ENCODE measurements at places on chromosomes 6 and 20.

- no peak for DNase-seq
Observed at GRCh38 chr20:22701679-22702308, 117.4 kb upstream of the FOXA2 start.

DNA sequence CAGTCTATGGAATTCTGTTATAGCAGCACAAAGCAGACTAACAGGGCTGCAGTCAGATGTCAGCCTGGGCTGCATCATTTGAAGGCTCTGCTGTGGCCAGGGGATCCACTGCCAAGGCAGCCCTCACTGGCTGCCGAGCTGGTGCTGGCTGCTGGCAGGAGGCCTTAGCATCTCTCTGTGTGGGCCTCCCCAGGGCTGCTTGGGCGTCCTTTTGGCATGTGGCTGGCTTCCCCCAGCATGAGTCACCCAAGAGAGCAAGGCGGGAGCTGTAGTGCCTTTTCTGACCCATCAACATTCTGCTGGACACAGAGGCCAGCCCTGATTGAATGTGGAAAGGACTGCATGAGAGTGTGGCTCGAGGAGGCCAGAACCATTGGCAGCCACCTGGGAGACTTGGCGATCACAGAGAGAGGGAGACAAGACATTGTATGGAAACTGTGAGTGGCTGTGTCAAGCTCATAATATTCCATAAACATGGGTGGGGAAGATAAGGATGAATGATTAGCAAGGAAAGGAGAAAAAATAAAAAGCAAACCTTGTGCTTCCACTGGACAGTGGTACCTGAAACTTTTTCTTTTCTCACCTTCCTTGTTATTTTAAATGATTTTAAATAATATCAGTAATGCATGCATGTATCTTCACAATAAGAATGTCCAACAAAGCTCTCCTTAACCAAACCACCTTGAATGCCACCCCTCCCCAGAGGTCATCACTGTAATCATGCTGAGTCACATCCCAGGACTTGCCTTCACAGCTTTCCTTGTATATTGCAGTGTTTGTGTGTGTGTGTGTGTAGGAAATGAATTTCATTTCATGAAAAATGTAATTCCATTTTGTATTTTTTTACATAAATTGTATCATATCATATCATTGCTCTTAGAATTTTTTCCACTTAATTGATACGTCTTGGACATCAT lies 55.0 kb upstream of the VSX1 start:
- no peak for DNase-seq

DNA sequence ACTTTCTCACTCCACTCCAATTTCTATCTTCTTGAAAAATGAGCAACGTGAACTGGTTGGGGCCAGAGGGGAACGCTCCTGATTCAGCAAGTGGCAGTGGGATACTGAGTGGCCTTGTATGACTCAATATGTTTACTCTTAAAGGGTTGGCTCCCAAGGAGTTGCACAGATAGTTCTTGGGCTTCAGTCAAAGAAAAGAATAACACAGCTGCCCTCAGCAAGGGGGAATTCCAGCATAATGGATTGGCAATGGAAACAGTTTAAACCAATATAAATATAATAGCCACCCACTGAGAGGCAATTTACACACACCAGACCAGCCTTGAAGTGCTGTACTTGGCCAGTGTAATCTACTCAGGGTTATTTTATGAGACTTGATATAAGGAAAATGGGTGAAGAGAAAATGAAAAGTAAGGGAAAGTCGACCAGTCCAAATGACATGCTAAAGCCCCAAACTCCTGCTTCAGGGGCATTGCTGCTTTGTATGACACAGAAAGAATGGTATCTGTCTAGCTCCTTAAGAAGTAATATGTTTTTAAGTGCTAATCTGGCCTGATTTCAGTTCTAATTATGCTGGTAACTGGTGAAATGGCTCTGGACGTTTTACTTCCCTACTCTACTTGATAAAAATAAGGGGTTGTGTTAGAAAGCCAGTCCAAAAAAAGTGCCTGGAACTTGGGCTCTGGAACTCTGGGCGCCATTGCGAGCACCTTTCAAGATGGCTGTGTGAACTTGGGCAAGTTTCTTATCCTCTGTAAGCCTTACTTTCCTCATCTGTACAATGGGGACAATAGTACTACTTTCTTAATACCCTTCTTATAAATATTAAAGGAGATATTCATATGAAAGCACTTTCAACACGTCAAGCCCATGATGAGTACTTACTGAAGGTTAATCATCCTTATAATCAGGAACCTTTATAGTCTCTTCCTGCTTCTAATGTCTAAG lies 712.9 kb upstream of the MAP3K7 start:
- no peak for DNase-seq

DNA sequence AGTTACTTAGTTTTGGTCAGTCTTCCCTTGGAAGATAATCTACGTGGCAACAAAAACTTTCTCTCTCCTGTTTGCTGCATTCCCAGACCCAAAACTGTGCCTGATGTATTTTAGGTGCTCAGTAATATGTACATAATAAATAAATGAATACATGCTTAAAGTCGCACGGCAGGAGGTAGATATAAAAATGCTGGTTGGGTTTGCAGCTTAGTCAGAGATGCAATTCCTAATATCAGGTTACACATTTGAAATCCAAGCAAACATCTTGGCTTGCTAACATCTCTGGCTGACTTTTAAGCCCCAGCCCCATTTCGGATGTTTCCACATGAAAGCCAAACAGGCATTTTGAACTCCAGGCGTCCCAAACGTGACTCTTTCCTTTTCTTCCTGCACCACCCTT lies 91.0 kb downstream of the KCNQ5 start:
- DNase-seq = no peak

DNA sequence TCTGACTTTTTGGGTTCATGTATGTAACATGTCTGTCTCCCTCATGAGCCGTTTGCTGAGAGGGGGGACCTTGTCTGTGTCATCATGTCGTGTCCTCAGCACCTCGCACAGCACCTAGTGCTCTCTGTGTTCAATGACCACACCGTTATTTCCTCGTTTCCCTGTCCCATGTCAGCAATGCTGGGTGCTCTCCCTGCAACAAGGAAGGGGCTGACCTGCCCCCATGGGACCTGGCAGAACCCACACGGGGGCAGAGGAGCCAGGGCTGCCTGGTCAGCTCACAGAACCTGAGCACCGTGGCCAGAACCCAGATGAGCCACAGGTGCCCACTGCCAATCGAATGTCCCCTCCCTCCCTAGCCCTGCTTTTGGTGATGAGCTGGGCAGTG lies 7.3 kb downstream of the ADA start:
- no peak for DNase-seq

DNA sequence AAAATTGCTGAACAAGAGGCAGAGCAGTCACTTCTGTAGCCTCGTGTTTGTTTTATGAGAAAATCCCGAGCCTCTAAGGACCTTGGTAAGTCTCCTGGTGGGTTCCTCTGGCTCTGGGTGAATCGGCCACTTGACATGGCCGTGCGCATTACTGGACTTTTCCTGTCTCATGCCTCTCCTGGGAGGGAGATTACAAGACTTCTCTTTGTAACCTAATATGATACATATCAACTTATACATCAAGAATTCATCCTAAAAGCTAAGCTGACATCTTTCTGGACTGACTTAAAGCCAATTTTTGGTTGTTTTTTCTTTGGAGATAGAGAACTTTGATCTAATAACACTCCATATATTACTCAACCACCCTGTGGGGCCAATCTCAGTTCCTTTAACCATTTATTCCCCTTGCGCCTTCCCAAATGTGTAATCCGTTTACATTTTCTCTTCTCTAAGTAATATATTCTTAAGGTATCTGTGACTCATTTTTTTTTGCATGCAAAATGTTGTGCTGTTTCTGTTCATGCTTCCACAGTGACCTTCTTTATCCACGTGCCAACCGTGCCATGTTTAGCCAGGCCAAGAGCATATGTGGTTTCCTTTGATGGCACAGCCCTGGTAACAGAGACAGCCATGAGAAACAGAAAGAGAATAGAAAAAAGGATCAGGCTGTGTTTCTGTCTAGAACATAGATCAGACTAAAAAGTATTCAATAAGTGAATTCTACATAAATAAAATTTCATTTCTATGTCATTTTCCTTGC lies 47.5 kb upstream of the JAG1 start:
- no peak for DNase-seq

DNA sequence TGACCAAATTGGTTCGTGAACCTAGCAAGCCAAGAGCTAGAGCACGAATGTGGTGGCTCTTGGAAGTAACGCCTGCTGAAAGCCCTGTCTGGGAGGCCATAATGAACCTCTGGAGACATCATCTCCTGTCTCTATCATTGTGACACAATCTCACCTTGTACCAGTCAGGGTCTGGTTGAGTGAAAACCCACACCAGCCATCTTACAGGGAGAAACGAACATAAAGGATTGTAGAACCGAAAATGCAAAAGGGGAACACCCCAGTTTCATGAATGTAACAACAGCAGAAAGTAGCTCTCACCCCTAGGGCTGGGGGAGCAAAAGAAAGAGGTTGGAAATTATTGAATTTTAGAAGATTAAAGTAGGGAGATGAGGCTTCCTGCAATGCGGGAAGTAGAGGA lies 50.9 kb upstream of the TAB2 start:
- DNase-seq = no peak
